NB4 (cell line): ENCODE measurements at places on chromosomes 7 and 10.

DNA sequence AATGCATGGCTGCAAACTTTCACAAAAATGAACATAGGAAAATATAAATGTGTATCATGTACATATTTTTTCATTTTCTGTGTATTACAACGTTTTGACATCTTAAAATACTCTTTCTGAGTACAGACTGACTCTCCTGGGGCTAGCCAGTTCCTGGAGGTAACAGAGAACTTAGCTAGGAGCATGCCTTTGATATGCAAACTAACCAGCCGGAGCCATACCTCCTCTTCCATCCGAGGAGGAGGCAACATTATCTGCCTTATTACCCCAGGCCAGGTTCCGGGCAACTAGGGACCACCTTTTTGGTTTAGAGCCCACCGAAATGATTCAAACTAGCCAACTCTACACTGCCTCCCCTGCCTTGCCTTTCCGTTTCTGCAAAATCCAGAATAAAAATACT lies 33.7 kb upstream of the HECW1 start:
- DNase-seq = no peak

- no peak for DNase-seq
These were observed 12.2 kb downstream of the DNAJB9 start for GRCh38 chr7:108581655-108582491.

GRCh38 chr7:86598311-86598710 lies 45.4 kb upstream of the GRM3 start:
- DNase-seq = peak; percentile 36

DNA sequence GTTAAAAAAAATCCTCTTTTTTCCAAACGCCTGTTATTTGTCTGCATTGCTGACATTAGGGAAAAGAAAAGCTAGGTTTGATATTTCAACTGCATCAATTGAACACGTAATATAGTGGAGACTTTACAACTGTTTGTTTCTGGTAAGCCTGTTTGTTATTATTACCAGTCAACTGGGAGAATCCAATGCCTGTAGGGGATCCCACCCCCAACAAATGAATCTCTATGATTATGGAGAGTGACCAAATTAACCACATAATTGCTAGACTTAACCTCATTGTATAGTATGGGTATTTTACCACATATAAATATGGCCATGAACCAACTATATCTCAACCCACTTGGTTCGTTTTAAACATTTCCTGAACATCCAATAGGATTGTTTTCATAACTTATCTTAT lies 216.1 kb downstream of the TWIST1 start:
- DNase-seq = no peak

- no peak for DNase-seq
These were observed 44.8 kb upstream of the CDK1 start for GRCh38 chr10:60733517-60733822.

GRCh38 chr10:93773120-93773519 lies 15.4 kb downstream of the LGI1 start:
- no peak for DNase-seq

- peak; percentile 75 for DNase-seq
These were observed 32.9 kb upstream of the BPGM start for GRCh38 chr7:134613623-134614347.

GRCh38 chr7:34373940-34374339 lies 284.1 kb upstream of the NPSR1 start:
- DNase-seq = no peak

DNA sequence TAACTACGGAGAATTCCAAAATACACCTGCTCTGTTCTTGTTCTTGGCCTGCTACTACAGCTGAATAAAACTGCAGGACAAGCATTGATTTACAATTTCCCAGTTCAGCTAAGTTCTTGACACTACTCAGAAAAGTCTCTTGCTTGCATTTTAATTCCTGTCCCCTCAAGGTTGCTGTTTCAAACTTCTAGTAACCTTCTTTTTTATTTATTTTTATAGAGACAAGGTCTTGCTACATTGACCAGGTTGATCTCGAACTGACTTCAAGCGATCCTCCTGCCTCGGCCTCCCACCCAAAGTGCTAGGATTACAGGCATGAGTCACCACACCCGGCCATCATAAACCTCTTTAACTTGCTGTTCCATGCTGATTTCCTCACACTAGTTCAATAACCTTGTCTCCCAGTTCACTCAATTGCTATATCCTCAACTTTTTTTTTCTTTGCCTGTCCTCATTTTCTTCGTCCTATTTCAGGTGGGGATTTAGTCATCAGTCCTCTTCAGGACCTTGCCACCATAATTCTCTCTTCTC lies 79.9 kb downstream of the ARHGAP21 start:
- no peak for DNase-seq

DNA sequence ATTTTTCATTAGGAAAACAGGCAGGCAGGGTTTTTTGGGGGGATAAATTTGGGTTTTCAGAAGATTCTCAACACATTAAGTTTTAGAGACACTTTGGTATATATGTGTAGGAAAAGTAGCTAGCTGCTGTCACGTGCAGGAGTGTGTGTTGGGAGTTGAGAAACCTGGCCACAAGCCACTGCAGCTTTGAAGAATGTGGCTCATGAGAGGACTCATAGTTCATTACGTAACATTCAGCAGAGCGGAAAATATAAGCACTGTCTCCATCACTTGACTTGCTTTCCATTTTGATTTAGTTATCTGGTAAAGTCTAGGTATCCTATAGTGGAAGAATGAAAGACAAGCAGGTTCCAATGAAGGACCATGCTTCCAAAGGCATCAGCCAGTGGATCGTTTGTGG lies 31.2 kb downstream of the SMNDC1 start:
- peak; percentile 93 for DNase-seq

GRCh38 chr7:38846280-38846679 lies 62.7 kb downstream of the VPS41 start:
- no peak for DNase-seq

- no peak for DNase-seq
These were observed 77.9 kb downstream of the THSD7A start for GRCh38 chr7:11754123-11754522.

DNA sequence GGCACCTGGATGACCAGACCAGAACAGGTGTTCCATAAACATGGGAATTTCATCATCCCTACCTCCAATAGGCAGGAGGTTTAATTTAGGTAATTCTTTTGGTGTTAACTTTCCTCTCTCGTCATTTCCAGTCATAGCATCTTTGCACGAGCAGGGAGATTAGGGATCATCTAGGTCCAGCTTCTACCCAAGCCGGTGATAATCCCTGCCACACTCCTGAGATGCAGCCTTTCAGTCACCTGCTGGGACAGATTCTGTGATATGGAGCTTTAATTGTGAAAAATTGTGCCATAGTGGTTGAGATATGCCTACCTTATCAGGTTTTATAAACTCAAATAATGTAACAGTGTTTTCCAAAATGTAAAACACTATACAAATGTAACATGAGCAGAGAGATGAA lies 191.8 kb upstream of the AOAH start:
- no peak for DNase-seq

GRCh38 chr10:130017631-130018022 lies 53.6 kb upstream of the EBF3 start:
- no peak for DNase-seq

DNA sequence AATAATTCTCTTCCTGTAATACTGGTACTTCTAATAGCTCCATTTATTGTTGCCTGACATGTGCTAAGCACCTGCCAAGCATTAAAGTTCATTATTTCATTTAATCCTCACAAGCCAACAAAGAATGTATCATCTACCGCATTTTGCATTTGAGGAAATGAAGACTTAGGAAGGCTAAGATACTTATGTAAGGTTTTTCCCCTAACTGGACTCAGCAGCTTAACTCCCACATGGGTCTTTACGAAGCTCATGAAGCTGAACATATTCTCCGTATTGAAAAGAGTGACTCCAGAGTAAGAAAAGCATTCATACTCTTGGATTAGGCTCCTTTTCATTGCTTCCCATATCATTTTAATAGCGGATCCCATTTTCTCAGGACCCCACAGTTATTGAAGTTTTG lies 155.7 kb upstream of the TMEM72 start:
- DNase-seq = no peak

- peak; percentile 15 for DNase-seq
These were observed 9.9 kb downstream of the FAM204A start for GRCh38 chr10:118332236-118332635.

DNA sequence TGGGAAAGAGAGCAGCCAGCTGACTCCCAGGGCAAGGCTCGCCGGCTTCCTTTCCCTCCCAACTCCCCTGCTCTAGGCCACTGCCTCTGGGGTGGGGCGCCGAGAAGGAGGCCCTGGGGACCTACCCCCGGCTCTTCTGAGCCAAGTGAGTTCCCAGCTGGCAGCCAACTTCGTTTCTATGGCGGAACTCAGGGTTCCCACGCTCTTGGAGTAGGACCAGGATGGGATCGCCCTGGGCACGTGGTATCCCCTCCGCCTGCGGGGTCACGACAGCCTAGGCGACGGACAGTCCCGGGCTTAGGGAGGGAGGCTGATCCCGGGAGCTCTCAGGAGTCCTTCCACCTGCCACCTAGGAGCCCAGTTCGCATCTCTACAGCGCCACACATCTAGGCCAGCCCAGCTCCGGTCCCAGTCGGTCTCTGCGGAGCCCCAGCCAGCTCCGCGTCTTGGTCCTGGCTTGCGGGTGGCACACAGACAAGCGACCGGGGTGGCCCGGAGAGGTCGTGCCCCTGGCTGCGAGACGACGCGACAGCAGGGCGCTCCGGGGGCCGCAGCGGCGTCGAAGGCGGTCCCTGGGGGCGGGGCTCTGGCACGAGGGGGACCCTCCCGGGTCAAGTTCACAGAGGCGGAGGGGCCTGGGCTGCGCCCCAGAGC lies 20.5 kb upstream of the GATA3 start:
- DNase-seq = no peak

DNA sequence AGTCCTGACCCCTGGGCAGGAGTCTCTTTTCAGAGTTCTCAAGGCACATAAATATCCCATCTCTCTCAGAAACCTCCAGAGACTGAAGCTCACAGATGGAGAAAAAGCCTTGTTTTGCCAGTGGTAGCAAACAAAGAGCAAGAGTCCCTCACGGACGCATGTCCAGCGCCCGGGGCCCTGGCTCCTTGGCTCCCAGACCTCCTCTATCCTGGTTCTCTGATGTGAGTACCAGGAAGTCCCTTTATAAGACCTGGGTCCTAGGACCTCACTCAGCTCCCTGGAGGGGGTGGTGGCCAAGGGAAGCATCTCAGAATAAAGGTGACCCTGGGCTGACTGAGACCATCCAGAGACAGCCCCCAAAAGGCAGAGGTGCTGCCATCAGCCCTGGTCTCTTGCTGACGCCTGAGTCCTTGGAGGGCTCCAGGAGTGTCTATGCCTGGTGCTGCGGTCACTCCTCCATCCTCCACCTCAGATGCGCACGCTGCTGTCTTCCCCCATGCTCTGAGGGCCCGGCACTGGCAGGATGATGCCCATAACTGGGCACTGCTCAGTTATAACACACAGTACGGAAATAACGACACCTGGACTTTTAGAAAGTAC lies 221.5 kb downstream of the TNS3 start:
- no peak for DNase-seq

DNA sequence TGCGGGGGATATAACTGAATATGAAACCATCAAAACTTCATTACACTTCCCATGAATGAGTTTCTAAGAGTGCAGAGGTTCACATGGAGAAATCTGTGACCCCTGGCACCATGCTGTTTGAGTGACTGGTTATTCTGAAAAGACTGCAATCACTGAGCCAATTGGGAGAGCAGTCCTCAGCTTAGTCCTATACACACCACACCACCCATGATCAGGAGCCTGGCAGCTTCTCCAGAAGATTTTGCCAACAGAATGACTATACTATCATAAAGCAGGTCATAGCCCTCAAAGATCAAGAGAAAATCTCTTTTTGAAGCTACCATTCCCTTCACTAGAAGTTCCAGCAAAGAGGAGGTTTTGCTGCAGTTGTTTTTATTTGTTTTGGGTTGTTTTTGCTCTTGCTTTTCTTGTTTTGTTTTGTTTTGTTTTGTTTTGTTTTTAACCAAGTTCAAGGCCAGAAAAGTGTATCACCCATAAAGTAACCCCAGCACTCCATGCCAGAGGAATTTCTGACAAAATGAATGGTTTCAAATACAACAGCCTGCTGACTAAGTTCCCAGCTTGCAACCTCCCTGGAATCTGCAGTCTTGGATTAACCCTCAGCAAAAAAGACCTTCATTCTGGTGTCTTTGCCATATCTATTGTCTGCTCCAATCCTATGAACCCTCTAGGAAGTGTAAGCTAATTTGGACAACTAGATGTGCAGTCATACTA lies 19.7 kb upstream of the HGF start:
- DNase-seq = no peak

DNA sequence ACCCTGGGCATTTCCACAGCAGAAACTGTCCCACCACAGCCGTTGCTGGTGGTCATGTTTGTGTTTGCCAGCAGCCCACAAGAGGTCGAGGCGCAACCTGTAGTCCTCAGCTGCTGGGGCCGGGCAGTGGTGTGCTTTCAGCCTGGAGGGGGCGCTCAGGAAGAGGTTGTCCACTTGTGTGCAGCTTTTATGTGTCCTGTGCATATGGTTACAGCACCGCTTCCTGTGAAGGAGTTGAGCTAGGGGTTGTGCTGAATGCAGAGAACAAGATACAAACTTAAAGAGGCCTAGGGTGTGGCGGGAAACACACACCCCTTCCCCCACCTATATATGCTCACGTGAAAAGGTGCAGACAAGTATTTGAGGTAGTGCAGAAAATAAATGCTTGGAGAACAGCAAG lies 29.5 kb upstream of the PFKFB3 start:
- DNase-seq = peak; percentile 70

DNA sequence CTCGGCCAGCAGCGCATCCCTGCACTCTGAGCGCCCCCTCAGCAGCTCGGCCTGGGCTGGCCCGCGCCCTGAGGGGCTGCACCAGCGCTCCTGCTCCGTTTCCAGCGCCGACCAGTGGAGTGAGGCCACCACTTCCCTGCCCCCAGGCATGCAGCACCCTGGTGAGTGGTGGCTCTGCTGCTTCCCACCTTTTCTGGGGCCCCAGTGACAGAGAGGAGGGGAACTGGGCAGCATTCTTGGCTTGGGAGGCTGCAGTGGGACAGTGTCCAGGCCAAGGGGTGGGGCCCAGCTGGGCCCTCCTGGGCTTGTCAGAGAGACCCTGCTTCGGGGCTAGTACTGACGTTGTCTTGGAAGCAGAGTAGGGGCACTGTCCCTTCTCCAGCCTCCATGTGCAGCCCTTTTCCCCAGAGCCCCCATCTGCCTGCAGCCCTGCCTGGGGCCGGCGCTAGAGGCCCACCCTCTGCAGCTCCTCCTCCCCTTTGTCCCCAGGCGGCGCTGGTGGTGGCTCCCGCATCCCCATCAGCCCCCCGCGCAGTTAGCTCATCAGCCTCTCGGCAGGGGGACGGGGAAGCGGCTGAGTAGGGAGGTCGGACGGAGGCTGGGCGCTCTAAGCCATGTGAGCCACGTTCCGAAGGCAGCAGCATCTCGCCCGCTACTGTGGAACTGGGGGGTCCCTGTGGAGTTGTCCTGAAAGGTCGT lies 29.2 kb downstream of the GBX1 start:
- no peak for DNase-seq

- DNase-seq = no peak
These were observed 47.1 kb downstream of the MYOF start for GRCh38 chr10:93434991-93435491.

GRCh38 chr10:51342381-51342780 lies 268.1 kb downstream of the PRKG1 start:
- DNase-seq = no peak

GRCh38 chr10:14481752-14482151 lies 151.0 kb upstream of the FRMD4A start:
- DNase-seq = no peak

- DNase-seq = no peak
These were observed 20.4 kb upstream of the C10orf71 start for GRCh38 chr10:49278497-49278981.
